ENCODE measurements at places on chromosomes 16 and 17.

- DNase-seq = no peak
Measured at GRCh38 chr17:45129426-45129939, 2.8 kb downstream of the PLCD3 start.

- no peak for DNase-seq
Measured at GRCh38 chr17:63476459-63476853, 405 bp upstream of the ACE start.

GRCh38 chr17:82018152-82018988 lies 4.3 kb downstream of the CENPX start:
- DNase-seq = no peak

DNA sequence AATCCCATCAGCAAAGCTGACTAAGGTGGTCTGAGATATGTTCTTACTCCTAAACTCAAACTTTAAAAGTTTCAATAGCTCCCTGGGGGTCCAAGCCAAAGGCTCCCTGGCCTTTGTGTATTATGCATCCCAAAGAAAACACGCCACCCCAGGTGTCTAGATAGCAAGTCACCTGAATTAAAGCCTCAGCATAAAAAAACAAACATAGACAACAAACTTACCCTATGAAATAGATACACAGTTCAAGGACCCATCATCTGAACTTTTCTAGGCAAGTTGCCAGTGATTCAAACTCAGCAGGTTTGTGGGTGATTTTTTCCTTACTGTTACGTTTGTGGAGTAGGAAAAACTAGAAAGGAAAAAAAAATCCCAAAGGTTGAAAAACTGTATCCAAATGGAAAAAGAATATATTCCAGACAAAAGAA lies 12.5 kb downstream of the CMTM3 start:
- no peak for DNase-seq

- DNase-seq = no peak
Measured at GRCh38 chr17:58059141-58059540, 24.1 kb upstream of the DYNLL2 start.

DNA sequence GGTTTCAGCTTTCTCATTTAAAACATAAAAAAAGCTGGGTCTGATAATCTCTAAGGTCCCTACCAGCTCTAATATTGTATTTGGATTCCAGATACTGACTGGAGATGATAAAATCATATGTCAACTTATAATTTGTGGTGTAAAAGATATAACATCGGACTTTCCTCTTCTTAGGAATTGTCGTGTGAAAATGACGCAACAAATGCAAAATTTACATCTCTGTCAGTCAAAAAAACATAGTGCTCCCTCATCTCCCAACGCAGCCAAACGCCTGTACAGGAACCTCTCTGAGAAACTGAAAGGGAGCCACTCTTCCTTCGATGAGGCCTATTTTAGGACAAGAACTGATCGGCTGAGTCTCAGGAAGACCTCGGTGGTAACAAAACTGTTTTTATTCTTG lies 197.3 kb downstream of the ANKFN1 start:
- no peak for DNase-seq

DNA sequence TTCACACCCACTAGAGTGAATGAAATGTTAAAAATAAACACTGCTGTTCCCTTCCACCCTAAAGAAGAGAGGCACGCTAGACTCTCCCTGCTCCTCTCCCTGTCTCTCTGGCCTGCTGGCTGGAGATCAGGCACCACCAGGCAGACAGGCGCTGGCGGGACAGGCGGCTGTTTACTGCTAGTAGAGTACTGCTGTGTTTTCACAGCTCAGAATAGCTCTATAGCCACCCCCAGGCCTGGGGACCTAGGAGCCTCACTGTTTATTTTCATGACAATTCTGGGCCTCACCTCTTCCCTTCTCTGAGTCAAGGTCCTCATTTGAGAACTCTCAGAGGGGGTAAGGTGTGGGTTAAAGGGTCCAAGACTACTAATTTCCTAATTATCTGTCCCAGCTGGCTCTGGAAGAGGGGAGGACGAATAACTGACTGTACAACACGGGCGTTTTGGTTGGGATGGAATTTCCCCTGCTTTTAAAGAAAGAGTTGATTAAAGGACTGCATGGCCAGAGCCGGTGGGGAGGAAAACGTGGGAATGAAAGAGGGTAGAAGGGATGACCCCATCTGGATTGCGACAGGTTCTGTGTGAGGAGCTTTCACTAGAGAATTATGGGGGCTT lies 9.0 kb upstream of the G6PC1 start:
- DNase-seq = no peak

DNA sequence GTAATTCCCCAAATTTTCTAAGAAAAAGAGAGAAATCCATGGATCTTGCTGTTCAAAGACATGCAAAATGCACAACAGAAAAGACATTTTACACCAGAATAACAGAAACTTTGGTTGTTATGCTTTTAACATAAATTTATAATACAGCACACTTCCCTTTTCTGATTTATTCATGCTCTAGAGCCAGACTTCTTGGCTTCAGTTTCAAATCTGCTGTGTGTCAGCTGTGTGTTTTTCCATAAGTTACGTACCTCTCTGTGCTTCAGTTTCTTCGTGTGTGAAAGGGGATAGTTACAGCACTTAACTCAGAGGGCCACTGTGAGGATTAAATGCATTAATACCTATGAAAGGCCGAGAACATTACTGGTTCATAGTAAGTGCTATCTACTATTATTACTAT lies 6.8 kb upstream of the CCL3L1 start:
- DNase-seq = no peak

DNA sequence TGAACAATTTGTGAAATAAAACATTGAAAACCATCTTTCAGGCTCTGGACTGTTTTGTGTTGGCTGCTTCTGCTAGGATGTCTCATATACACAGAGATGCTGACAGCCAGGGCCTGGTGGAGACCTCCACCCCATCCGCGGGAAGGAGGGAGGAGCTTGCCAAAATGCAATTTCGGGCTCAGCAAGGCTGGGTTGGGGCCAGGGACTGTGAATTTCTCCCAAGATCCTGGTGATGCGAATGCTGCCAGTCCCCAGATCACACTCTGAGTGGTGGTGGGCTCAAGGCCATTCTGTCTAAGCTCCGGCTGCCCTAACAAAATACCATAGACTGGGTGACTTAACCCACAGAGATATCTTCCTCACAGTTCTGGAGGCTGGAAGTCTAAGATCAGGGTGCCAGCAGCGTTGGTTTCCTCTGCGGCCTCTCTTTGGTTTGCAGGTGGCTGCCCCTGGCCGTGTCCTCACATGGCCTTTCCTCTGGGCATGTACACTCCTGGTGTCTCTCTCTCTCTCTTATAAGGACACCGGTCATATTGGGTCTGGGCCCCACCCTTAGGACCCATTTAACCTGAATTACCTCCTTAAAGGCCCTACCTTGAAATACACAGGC lies 89.8 kb downstream of the CRISPLD2 start:
- DNase-seq = no peak

GRCh38 chr16:80233097-80233835 lies 307.5 kb upstream of the DYNLRB2 start:
- DNase-seq = no peak

DNA sequence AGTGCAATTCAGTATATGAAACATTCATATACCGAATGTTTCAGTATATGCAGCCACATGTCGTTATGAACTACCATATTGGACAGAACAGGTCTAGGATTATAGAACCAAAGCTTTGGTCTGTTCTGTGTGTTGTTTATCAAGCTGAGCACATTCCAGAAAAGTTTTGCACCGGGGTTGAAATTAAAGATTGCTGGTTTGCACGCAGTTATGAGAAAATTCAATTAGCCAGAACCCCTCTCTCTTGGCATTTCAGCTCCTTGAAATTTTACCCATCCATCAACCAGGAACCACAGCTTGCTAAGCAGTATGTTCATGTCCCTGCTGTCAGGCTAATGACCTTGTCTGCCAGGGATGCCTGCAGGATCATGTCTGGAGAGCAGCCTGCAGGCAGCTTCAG lies 9.5 kb downstream of the KRT32 start:
- DNase-seq = peak; percentile 70

GRCh38 chr16:19432429-19432828 lies 14.7 kb downstream of the TMC5 start:
- DNase-seq = no peak

- no peak for DNase-seq
Measured at GRCh38 chr16:57091200-57091974, 996 bp upstream of the CPNE2 start.

GRCh38 chr17:4786516-4786915 lies 352 bp upstream of the VMO1 start:
- no peak for DNase-seq

- no peak for DNase-seq
Measured at GRCh38 chr16:71846431-71846830, 655 bp downstream of the ATXN1L start.

GRCh38 chr17:59330053-59330942 lies 1.2 kb upstream of the YPEL2 start:
- DNase-seq = no peak

- no peak for DNase-seq
Measured at GRCh38 chr16:52912565-52913173, 140.0 kb downstream of the CHD9NB start.

GRCh38 chr16:3577302-3577752 lies at the start of gene NLRC3:
Gene NLRC3 (minus strand): TSS chr16:3577403. CDS start chr16:3565036, 12,367 bp downstream.
- DNase-seq = no peak

DNA sequence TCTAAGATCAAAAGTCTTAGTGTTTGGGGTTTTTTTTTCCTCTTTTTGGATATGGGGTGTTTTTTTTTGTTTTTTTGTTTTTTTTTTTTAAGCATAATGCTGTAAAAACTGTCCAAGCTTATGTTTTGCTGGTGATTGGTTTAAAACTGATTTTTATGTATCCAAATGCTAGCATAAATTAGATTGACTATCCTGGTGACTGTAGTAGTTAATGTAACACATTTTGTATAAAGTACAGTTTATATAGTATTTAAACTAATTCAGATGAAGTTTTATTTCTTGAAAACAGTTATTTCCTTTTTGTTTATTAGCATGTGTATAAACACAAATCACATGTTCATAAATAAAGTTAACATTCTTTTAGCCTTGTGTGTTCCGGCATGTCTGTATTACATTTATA lies 10.9 kb downstream of the RBBP6 start:
- no peak for DNase-seq

DNA sequence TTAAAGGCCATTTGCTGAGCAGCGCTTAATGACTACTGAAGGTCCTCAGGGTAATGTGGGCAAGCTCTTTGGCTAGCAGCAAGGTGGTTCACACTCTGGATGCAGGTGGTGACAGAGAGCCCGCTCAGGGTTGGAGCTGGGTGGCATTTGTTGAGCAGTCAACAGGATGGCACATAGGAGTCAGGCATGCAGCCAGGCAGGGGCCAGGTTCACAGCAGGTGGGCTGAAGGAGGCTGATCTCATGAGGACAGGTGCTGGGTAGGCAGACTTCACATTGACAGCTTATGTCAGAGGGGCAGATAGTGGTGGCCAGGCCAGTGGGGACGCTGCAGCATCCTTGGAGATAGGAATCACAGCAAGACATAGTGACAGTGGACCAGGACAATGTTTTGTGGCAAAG lies 4.5 kb downstream of the KRTAP3-1 start:
- DNase-seq = no peak

DNA sequence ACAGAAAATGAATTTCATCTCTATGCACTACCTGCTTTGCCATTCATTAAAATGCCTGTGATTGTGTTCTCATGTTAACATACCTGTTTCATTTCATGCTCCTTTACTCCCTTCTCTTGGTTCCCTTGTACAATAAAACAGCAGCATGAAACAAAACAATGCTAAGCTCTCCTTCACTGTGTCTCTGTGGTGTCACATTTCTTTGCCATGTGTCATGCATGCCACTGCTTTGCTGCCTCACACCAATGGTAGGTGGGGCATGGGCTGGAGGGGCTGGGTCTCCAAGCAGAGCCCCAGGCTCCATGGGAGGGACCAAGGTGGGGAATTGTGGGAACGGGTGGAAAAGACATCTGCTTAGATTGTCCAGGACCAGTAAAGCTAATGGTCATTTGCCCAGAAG lies 83.6 kb downstream of the RGS9 start:
- no peak for DNase-seq

DNA sequence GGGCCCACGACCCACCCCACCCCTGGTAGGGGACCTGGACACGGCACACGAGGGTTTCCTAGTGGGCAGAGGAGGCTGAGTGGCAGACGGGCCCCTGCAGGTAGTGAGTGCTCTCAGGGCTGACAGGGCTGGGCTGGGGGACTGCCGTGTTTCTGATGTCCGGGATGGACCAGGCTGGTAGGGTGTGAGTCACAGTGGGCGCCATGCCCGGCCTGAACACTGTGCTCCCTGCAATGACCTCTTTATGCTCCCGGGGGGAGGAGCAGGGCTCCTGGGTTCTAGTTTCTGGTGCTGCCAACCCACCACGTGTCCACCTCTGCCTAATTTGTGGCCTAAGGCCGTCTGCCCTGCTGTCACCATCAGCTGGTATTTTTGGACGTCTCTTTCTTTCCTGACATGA lies 26.3 kb downstream of the ARHGAP23 start:
- peak; percentile 59 for DNase-seq

DNA sequence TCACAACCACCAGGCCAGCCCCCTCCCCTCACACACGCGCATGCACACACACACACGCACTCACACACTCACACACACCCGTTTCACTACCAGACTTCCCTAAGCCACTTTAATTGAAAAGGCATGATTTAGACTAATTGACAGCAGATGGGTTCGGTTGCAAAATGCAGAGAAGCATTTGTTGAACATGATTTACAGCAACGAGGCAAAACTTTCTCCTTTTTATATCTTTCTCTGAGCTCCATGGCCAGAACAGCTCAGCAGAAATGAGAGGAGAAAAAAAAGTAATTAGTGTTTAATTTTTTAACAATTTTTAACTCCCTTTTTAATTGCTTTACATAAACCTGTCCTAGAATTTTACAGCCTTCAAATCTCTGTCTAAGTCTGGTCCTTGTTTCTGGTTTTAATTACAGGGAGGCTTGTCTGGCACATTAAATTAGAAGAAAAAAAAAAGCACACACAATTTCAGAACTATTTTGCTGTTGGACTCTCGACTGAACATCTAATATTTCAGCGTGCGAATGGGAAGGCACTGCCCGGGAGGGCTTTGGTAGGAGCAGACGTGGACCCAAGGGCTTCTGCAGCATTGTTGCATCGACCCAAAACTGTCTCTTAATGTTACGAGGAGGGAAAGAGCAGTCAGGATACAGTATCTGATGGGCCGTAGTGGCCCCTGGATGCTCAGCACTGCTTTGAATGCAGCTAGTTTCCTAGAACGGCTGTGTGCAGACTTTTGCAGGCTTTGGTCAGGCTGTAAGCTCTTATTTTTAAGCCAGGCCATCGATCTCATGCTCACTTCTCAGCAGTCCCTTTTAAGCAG lies 255.9 kb downstream of the SOX9 start:
- peak; percentile 67 for DNase-seq

- DNase-seq = peak; percentile 43
Measured at GRCh38 chr17:38749223-38750043, 1.3 kb upstream of the PCGF2 start.

DNA sequence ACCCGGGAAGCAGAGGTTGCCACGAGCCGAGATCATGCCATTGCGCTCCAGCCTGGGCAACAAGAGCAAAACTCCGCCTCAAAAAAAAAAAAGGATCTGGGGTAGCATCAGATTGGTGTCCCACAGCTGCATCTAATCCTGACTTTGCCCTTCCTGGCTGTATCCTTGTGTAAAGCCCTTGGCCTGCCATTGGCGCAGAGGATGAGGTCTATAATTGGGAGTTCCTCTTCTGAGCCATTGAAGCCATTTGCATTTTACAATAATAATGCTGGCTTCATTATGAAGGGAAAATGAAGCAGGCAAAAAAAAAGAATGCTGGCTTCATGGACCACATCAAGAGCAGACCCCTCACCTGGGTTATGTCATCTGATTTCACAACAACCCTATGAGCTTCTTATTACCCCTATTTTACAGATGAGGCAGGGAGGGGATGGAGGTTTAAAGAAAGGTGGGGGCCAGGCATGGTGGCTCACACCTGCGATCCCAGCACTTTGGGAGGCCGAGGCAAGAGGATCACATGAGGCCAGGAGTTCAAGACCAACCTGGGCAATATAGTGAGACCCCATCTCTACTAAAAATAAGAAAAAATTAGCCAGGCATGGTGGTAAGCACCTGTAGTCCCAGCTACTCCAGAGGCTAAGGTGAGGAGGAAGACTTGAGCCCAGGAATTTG lies 1.2 kb upstream of the LITAFD start:
- no peak for DNase-seq

Data from AG09319 (cell line).